ENCODE measurements at places on chromosomes 3 and 15. TPM values are rescaled to one million over a fixed set of nuclear protein-coding genes. Genes with fewer than 3 reads are reported as not detected.

- H3K4me1 ChIP-seq: no peaks in the 10 kb centered on the region
- no peak overlapping the region for H3K4me3 ChIP-seq
- DNase-seq: no peak
- no peak overlapping the region for H3K27ac ChIP-seq
- H3K36me3 ChIP-seq: no peaks in the 10 kb centered on the region
Observed at GRCh38 chr3:168989396-168989795, 674.1 kb downstream of the MECOM start.

The STAB1 gene
- total RNA-seq: not detected

DNA sequence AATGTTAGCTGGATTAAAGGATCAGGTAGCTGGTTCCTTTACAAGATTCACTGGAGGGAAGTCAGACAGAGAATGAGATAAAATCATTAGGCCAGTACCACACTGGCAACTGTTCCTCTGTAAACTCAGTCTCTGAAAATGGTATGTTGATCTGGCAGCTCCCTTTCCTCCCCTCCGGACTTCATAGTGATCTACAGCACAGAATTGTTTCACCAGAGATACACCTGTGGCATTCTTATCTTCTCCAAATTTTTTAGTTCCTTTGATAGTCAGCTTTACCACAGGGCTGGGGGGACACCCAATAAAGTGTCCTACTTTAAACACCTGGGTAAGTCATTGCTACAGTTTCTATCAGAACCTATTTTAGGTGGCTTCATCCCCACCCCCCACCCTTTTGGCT, 304.3 kb upstream of the KCNH8 start:
- no peaks in the 10 kb centered on the region for H3K4me1 ChIP-seq
- no peaks in the 10 kb centered on the region for H3K27me3 ChIP-seq
- DNase-seq: no peak
- no peak overlapping the region for H3K4me3 ChIP-seq
- no peak overlapping the region for H3K27ac ChIP-seq

The XCR1 gene
- total RNA-seq: not detected

DNA sequence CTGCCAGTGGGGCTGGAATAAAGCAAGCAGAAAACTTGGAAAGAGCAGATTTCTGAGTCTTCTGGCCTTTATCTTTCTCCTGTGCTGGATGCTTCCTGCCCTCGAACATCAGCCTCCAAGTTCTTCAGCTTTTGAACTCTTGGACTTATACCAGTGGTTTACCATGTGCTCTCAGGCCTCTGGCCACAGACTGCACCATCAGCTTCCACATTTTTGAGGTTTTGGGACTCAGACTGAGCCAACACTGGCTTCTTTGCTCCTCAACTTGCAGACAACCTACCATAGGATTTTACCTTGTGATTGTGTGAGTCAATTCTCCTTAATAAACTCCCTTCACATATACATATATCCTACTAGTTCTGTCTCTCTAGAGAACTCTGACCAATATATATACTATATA, 706.6 kb downstream of the NR2F2 start:
- DNase-seq: no peak
- H3K36me3 ChIP-seq: no peaks in the 10 kb centered on the region
- no peaks in the 10 kb centered on the region for H3K27me3 ChIP-seq
- H3K27ac ChIP-seq: no peak overlapping the region

GRCh38 chr3:49536875-49537533, 17.3 kb upstream of the BSN start:
- no peaks in the 10 kb centered on the region for H3K36me3 ChIP-seq
- no peak overlapping the region for H3K4me3 ChIP-seq
- H3K27ac ChIP-seq: no peak overlapping the region
- H3K27me3 ChIP-seq: no peaks in the 10 kb centered on the region
- no peak for DNase-seq

- no peak overlapping the region for H3K27ac ChIP-seq
- no peak for DNase-seq
- H3K4me3 ChIP-seq: no peak overlapping the region
- H3K4me1 ChIP-seq: no peaks in the 10 kb centered on the region
Observed at GRCh38 chr3:30495172-30496065, 111.0 kb upstream of the TGFBR2 start.

The ANKRD34C gene
- total RNA-seq: not detected

GRCh38 chr3:108393128-108393900, 97.0 kb downstream of the HHLA2 start:
- peaks cover 5% of the 10 kb centered on the region for H3K4me1 ChIP-seq
- DNase-seq: no peak
- H3K36me3 ChIP-seq: no peaks in the 10 kb centered on the region
- no peak overlapping the region for H3K4me3 ChIP-seq

DNA sequence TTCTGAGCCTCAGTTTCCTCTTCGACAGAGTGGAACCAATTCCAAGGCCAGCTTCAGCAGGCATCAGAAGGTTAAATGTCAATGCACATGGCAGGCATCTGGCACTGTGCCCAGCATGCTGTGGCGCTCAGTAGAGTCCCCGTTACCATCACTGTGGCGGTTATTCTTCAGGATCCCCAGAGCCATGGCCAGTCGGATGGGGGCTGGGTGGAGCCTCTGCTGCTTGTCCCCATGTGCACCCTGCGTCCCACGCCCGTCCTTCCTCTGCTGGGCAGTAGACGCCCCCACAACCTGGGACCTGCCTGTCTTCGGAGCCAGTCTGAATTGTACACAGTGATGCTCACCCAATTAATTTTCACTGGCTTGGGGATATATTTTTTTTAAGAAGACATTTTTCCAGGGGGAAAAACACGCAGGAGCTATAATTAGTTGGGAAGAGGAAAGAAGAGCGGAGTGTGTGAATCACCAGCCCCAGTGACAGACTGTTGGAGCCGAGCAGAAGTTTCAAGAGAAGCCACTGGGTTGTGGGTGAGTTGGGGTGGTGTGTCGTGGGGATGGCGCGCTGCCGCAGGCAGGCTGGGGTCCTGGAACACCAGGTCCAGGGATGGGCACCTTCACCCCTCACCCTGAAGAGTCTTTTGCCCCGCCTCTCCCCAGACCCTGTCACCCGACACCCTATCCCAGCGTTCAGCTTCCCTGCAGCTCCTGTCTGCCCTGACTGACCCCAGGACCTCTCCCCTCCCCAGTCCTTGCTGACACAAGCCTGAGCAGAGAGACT, 26.8 kb upstream of the RPL29 start:
- H3K36me3 ChIP-seq: no peaks in the 10 kb centered on the region
- H3K27me3 ChIP-seq: no peaks in the 10 kb centered on the region
- peaks cover 25% of the 10 kb centered on the region for H3K4me1 ChIP-seq
- H3K4me3 ChIP-seq: no peak overlapping the region
- peak; percentile 61 for DNase-seq
- H3K27ac ChIP-seq: no peak overlapping the region

DNA sequence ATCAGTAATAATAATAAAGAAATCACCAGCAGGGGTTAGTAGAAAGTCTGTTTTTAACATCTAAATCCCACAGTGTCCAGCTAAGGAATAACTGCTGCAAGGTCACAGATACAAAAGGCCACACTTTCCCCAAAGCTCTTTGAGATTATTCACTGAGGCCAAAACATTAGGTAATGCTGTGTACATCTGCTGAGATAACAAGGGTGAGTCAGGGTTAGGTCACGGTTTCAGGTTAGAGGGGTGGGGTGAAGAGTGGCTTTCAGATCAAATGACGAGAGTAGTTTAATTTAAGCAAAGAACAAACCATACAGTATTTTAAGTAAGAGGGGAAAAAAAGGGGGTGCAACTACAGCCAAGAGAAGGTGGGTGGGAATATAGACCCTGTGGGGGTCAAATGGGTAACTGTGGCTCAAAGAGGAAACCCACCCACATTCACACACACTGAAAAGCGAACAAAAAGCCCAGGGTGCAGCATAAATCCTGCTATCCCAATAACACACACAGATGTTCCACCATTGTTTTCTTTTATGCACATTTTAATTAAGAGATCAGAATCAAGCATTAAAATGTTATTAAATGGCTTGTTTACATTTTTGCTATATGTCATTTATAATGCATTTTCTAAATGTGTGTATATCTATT, 412.9 kb downstream of the TIGIT start:
- no peaks in the 10 kb centered on the region for H3K27me3 ChIP-seq
- no peak for DNase-seq
- no peaks in the 10 kb centered on the region for H3K36me3 ChIP-seq
- H3K4me1 ChIP-seq: peaks cover 6% of the 10 kb centered on the region
- no peak overlapping the region for H3K27ac ChIP-seq
- no peak overlapping the region for H3K4me3 ChIP-seq
